NCI-H2081 (cell line): ENCODE measurements at places on chromosomes 7 and 10.

- DNase-seq = no peak
Measured at GRCh38 chr10:118276204-118276603, 65.9 kb downstream of the FAM204A start.

DNA sequence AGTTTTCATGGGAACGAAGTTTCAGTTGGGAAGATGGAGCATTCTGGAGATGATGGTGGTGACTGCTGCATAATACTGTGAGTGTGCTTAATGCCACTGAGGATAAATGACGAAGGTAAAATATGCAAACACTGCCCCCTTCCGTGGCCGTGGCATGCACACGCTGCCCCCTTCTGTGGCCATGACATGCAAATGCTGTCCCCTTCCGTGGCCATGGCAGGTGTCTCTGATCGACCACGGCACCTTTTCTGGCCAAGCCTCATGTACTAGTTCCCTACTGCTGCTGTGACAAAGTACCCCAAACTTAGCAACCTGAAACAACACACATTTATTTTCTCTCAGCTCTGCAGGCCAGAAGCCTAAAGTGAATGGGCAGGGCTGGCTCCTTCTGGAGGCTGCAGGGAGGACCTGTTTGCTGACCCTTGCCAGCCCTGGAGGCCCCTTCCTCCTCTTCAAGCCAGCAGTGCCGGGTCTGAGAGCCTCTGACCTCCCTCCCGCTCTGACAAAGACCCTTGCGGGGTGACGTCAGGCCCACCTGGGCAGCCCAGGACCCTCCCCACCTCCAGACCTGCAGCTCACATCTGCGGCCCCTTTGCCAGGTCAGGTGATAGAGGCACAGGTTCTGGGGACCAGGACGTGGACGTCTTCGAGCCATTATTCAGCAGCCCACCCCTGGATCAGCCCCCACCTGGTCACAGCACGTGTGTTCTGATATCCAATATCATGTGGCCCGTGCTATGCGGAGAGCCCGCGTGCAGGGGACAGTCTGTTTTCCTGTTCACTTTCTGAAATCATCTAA, 82.0 kb downstream of the MICALL2 start:
- DNase-seq = no peak

DNA sequence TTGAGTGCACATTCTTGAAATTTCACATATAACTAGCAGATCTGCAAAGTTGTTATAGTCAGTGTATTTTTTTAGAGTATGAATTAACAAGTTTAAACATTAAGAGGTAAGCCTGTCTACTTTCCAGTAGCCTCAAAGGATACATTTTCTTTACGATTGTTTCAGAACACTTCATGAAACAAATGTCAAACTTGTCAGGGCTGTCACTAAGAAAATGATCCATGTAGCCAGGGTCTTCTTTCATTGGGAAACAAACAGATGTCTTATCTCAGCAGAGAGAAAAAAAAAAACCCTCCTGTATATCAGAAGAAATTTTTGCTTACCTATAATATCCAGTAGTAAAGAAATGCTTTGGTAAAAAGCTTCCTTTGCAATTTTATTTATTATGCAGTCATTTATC, 192.4 kb downstream of the PHF14 start:
- DNase-seq = no peak

- DNase-seq = no peak
Measured at GRCh38 chr7:134885967-134886352, 100.3 kb upstream of the AGBL3 start.

GRCh38 chr10:24396396-24396795, 187.5 kb downstream of the KIAA1217 start:
- DNase-seq = no peak
